ENCODE measurements at places on chromosomes 4 and X.

GRCh38 chr4:71004281-71004851, 10.9 kb downstream of the DCK start:
- no peak for DNase-seq

- DNase-seq, result no peak
Measured at GRCh38 chr4:52713456-52713937, 37.7 kb downstream of the ERVMER34-1 start.

DNA sequence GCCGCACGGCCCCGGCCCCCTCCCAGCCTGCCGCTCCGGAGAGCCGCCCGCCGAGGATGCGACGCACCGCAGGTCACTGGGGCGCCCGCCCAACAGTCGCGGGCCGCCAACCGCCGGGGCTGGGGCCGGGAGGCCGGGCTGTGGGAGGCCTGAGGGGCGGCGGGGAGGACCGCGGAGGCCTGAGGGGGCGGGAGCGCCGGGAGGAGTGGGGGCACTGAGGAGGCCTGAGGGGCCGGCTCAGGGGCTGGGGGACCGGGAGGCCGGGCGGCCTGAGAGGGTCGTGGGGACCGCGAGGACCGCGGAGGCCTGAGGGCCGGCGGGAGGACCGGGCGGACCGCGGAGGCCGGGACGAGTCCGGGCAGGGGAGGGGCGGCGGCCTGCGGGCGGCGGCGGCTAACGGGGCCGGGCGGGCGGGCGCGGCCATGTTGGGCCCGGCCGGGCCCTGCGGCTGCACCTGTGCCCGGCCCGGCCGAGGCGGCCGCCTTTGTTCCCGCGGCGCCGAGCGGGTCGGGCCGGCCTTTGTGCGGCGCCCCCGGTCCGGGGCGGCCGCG, 353 bp downstream of the NSD2 start:
- DNase-seq, result no peak

GRCh38 chrX:124342174-124342867, 4.0 kb upstream of the SH2D1A start:
- no peak for DNase-seq

GRCh38 chr4:126838941-126839679, 793.6 kb upstream of the INTU start:
- no peak for DNase-seq

DNA sequence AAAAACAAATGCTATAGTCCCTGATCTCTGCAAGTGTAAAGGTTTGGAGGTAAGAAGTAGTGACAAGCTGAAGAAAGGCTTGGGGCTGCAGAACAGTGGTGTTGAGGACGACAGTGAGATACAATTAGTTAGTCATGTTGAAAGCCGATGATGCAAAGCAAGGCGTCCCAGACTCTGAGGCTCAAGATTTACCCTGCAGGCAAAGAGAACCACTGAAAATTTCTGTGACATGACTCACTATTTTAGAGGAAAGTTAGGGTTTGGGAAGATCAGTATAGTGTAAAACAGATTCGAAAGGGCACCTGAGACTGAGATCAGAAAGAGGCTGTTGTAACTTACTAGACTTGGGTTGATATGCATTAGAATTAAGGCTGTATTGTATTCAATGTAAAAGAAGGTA, 281.3 kb upstream of the FTHL17 start:
- no peak for DNase-seq

DNA sequence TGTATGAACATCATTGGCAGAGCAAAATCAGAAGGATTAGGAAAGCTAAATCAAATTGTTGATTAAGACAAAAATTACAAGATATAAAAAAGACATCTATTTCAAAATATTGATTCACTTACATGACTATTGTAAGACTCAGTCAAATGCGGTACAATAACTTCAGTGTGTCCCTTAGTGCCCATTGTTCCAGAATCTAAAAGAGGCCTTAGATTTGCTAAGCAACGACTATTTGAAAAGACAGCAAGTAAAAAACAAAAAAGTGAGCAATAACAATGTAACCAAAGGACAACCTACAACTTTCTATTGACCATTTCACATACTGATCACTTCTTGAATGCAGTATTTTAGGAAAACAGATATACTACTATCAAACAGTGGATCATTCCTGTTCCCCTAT, 65.6 kb downstream of the UBA6 start:
- no peak for DNase-seq

DNA sequence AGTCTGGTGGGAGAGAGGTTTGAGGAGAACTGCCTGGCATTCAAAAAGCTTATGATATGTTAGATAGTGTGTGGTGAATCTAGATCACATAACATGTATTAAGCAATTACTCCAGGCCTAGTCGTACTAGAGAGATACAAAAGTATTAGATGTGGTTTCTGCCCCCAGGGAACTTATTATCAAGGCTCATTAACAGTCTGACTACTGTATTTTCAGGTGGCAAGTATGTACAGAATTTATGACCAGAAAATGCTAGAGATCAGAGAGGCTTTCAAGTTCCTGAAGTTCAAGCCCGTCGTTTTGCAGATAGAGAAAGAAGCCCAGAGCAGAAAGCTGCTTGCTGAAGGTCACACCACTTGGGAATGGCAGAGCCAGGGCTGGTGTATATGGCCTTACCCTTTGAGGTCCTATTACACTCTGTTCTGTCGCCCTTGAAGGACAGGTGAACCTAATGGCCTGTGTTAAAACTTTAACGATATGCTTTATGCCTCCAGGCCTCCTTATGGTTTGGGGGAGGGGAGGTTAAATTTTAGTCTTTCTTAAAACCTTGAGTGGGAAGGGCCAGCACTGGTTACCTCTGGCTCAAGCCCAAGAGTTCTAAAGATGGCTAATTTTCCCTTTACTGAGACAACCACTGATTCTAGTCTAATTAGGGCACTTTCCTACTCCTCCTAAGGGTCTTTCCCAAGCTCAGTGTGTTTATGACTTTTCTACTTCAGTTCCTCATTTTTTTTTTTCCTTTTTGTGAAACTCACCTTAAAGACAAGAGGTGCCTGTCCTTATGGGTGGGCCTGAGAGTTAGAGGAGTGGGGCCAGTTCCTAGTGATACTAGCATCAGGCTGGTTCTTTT, 19.9 kb downstream of the TMEM164 start:
- DNase-seq, result no peak

- no peak for DNase-seq
Measured at GRCh38 chrX:69031181-69031580, 134.1 kb downstream of the PJA1 start.

DNA sequence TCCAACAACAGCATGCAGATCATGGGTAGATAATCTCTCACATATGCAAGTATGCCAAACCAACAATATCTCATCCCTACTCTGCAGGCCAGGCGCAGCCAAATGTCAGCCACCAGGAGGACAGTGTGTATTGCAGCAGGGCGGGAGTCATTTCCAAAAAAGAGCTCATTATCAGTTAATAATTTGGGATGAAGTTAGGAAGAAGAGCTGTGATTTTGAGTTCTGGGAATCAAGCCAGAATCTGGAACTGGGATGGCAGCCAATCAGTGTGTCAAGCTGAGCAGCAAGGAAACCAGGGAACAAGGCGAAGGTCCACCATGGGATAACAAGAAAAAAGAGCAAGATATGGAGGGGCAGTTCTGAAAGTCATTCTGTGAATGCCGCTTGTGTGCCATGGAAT, 88.2 kb upstream of the CAMK2D start:
- DNase-seq, result no peak

GRCh38 chrX:78111140-78111931, 7.3 kb downstream of the PGK1 start:
- DNase-seq, result no peak

DNA sequence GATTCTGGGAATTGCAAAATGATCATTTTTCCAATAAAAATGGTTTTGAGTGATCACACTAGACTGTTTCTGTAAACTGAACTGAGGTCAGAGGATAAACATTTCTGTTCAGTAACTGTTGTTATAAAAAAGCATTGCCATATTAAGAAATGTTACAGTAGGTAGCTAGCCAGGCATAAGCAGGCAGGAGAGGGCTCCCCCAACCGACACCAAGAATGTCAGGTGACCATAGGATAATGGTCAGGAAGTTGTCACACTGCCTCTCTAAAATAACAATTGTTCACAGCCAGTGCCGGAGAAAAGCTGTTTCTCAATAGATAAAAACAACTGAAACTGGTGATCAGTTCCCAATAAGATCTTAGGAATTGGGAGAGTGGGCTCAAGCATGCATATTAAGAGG, 306.2 kb upstream of the SLIT2 start:
- DNase-seq, result no peak

DNA sequence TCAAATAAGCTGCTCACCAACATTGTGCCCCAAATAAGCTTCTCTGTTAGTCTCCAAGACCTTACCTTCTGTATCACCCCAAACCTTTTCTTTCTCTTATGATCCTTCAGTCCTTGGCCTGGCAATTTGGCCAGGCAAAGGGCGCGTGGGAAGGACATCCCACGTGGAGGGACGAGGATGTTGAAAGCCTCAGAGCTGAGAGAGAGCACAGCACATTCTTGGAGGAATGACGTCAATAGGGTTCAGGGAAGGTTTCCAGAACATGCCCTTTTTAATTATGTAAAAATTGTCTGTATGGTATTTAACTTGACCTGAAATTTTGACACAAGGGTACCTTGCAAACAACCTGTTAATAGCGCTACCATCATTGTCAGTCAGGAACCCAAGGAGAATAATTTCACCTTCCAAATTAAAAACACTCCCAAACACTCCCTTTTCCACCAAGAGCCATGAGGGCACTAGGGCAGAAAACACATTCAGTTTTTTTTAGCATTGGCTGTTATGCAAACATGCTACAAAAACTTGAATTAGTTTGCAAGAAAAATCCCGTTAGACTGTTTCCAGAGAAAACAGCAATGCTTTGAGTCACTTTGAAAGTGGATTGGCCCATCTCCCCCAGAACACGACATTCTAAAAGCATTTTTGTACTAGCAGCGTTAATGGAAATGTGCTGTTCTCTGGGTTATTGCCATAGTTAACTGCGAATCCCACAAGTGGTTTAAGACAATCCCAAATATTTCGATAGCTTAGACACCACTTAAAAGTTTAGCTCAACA, 183.2 kb upstream of the PUDP start:
- no peak for DNase-seq

- DNase-seq, result no peak
Measured at GRCh38 chr4:37970702-37971101, 10.5 kb downstream of the PTTG2 start.

GRCh38 chr4:48629458-48629857, 139.4 kb downstream of the ZAR1 start:
- DNase-seq, result no peak

GRCh38 chr4:184317234-184317918, 99.7 kb upstream of the ENPP6 start:
- no peak for DNase-seq

DNA sequence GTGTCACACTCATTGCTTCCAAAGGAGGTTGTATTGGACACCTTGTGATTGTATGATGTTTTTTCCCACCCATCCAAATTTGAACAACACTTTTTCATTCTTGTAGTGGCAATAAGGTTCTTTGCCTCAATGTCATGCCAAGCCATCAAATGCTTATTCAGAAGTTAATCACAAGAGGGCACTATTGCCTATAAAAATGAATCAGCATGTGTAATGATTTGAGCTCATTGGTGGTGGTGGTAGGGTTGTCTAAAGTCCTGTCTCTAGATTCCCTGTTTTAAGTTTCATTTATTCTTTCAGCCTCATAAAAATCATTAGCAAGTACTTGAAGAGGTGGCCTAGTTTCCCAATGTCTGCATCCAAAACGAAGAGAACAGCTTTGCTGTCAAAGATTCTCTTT, 37.0 kb downstream of the IRS4 start:
- DNase-seq, result no peak

DNA sequence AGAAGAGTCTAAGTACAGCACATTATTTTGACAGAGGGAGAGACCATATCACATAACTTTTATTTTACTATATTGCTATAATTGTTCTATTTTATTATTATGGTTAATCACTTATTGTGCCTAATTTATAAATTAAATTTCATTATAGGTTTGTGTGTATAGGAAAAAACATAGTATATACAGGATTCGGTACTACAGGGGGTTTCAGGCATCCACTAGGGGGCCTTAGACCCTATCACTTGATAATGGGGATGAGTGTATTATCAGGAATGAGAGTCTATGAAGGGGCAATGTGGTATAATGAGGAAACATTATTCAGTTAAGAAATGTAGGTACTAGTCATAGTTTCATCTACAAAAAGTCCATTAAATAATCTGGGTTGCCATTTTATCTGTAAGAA, 833.1 kb downstream of the C4orf33 start:
- no peak for DNase-seq
